ENCODE measurements at places on chromosomes 12 and 14. TPM values are rescaled to one million over a fixed set of nuclear protein-coding genes. Genes with fewer than 3 reads are reported as not detected.

SLC17A8 gene
- not detected for total RNA-seq

LRP1-AS gene
- total RNA-seq = not detected

GPR68 gene
- total RNA-seq = 0.30 TPM

LIN7A gene
- 18.3 TPM for total RNA-seq

OTOGL gene
- 0.17 TPM for total RNA-seq

RASAL1 gene
- total RNA-seq = not detected

KCNC2 gene
- total RNA-seq = not detected

NKX2-1 gene
- not detected for total RNA-seq

PROX2 gene
- total RNA-seq = not detected

AQP6 gene
- not detected for total RNA-seq

ITGA7 gene
- 2.9 TPM for total RNA-seq

All from bronchus fibroblast of lung (primary cell).